ENCODE measurements at places on chromosomes 11 and 22. TPM values are rescaled to one million over a fixed set of nuclear protein-coding genes. Genes with fewer than 3 reads are reported as not detected.

The CASP5 gene
- not detected for total RNA-seq

The ASRGL1 gene
- total RNA-seq, result 39.8 TPM

The MMP7 gene
- total RNA-seq, result not detected

The CCDC157 gene
- total RNA-seq, result 6.1 TPM

The ZNF74 gene
- 35.4 TPM for total RNA-seq

The SF3A1 gene
- 195 TPM for total RNA-seq

- no peak overlapping the region for H3K27ac ChIP-seq
- H3K4me1 ChIP-seq, result no peaks in the 10 kb centered on the region
- no peaks in the 10 kb centered on the region for H3K36me3 ChIP-seq
- H3K27me3 ChIP-seq, result peaks cover 15% of the 10 kb centered on the region
- no peak overlapping the region for H3K4me3 ChIP-seq
Observed at GRCh38 chr11:129215506-129216245, 23.6 kb upstream of the ARHGAP32 start.

DNA sequence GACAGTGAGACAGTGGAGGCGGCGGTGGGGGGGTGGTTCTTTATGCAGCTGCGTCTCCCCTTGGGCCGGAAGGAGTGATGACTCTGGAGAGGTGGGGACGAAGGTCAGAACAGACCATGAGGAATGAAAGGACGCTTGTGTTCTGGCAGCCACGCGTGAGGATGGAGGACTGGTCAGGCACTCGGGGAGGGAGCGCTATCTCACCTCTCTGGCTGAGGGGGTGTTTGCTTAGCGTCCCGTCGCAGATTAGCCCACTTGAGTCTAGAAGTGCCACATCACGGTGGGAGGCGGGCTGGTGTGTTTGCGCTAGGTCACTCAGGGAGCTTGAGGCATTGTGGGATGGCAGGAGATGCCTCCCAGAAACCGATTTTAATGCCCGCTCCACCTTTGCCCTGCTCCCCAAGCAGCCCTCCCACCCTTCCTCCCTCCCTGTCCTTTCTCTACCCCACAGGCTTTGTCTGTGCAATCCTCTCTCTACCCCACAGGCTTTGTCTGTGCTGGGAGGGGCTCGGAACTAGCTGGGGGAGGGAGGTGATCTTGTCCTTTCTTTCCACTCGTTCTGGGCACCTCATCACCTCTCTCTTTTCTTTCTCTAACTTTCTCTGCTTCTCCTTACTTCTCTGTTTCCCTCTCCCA lies 97.8 kb downstream of the PKNOX2 start:
- peak overlapping the region; percentile 92 for H3K27ac ChIP-seq
- peaks cover 17% of the 10 kb centered on the region for H3K4me1 ChIP-seq
- H3K27me3 ChIP-seq, result no peaks in the 10 kb centered on the region
- H3K36me3 ChIP-seq, result no peaks in the 10 kb centered on the region

DNA sequence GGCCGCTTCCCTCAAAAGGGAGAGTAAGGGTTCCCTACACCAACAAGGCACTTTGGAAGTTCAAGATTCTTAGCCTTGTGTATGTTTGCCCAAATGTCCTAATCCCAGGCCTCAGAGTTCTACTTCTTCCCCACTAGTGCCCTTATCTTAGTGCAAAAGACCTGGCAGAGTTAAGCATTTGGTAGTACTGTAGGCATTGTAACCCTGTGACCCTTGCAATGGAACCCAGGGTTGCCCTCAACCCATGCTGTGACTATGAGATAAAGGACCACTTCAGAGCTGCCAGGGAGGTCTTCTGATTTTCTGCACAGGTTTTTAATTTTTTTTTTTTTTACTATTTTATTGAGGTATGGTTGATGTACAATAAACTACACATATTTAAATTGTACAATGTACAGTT lies 65.1 kb downstream of the C11orf65 start:
- no peaks in the 10 kb centered on the region for H3K36me3 ChIP-seq
- DNase-seq, result no peak
- no peaks in the 10 kb centered on the region for H3K27me3 ChIP-seq

DNA sequence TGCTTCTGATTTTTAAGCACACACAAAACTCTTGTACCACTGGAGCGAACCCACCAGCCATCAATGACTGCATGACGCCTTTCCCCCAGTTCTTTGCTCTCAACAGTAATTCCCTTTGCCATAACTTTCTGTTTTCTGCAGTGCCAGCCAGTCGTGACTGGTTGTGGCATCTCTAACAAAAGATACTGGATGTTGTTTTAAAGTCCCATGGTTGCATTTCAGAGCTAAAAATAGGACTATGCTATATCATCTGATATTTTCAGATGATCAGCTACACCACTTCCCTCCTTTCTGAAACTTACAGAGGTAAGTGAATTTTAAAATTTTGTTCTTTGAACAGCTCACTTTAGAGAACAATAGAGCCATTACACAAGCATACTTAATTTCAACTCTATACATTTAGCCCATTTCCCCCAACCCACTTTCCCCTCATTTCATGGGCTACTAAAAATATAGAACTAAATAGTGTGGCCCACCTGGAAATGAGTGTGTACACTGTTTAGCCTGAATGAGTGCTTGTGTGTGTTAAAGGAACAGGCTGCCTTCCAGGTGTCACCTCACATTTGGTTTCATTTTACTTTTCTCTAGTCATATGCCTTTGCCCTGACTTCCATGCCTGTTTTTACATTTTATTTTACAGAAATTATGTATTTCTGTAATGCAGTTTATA lies 136.9 kb upstream of the ZC3H12C start:
- H3K27me3 ChIP-seq, result no peaks in the 10 kb centered on the region
- no peaks in the 10 kb centered on the region for H3K36me3 ChIP-seq
- no peak for DNase-seq
- H3K27ac ChIP-seq, result no peak overlapping the region

DNA sequence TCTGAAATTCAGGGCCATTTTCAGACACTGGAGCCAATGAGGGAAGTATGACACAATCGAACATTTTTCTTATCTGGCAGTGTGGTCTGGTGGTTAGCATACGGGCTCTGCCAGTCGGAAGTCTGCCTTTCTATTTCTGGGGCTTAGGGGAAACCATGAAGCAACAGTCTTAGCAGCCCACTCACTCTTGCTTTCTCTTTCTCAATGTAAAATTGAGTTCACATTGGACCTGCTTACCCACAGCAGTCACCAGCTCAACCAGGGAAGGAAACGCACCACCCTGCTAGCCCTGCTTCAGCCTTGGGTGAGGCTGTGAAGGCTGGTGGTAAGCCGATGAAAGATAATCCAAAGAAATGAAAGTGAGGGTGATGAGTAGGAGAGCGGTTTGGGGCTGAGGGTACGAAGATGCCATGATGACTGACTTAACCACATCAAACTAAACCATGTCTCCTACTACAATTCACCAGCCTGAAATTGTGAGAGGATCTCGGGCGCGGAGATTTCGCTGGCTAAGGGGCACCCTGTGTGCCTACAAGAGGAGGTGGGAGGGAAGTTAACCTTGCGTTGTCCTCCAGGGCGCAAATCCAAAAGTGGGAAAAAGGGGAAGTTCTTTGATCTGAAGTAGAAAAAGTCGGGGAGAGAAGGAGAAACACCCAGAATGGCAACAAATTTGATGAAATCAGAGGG lies 2.0 kb upstream of the LMO2 start:
- no peaks in the 10 kb centered on the region for H3K4me1 ChIP-seq
- no peaks in the 10 kb centered on the region for H3K27me3 ChIP-seq
- no peak overlapping the region for H3K4me3 ChIP-seq
- H3K27ac ChIP-seq, result no peak overlapping the region

GRCh38 chr11:39236916-39237315 lies 2222.5 kb downstream of the LRRC4C start:
- no peak overlapping the region for H3K27ac ChIP-seq
- H3K4me1 ChIP-seq, result no peaks in the 10 kb centered on the region
- no peaks in the 10 kb centered on the region for H3K27me3 ChIP-seq
- no peak overlapping the region for H3K4me3 ChIP-seq
- no peak for DNase-seq

DNA sequence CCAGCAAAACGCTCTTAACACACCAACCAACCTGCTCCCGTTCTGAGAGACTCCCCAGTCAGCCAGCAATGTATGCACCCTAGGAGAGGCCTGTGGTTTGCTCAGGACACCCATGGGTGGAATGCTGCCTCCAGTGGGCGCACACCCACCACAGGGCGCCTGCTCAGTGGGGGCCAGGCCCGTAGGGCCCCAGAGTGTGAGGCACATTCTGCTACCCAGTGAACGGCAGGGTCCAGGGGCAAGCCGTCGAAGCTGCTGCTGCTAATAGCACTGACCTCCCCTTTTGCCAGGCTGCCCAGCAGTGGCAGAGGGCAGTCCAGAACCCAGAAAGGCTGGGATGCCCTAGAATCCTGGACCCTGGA lies 12.8 kb downstream of the B3GAT1 start:
- H3K4me1 ChIP-seq, result no peaks in the 10 kb centered on the region
- H3K36me3 ChIP-seq, result no peaks in the 10 kb centered on the region
- no peak overlapping the region for H3K4me3 ChIP-seq
- no peak overlapping the region for H3K27ac ChIP-seq
- H3K27me3 ChIP-seq, result no peaks in the 10 kb centered on the region

- H3K4me1 ChIP-seq, result no peaks in the 10 kb centered on the region
- no peaks in the 10 kb centered on the region for H3K36me3 ChIP-seq
- no peak overlapping the region for H3K4me3 ChIP-seq
- no peak for DNase-seq
- no peaks in the 10 kb centered on the region for H3K27me3 ChIP-seq
Observed at GRCh38 chr11:101008961-101009689, 120.5 kb downstream of the PGR start.
